ENCODE measurements at places on chromosomes 13 and 19. TPM values are rescaled to one million over a fixed set of nuclear protein-coding genes. Genes with fewer than 3 reads are reported as not detected.

GRCh38 chr13:21361706-21362105 is 97.4 kb downstream of the ZDHHC20 start:
- DNase-seq = no peak

GRCh38 chr13:90956031-90956430 is 391.5 kb upstream of the MIR17HG start:
- DNase-seq = no peak

- DNase-seq = no peak
Observed at GRCh38 chr19:9130965-9131364, 4.2 kb upstream of the OR7G3 start.

GRCh38 chr13:110551284-110551683 is 10.2 kb downstream of the RAB20 start:
- no peak for DNase-seq

- DNase-seq = no peak
Observed at GRCh38 chr13:43441899-43442499, 344.8 kb downstream of the ENOX1 start.

DNA sequence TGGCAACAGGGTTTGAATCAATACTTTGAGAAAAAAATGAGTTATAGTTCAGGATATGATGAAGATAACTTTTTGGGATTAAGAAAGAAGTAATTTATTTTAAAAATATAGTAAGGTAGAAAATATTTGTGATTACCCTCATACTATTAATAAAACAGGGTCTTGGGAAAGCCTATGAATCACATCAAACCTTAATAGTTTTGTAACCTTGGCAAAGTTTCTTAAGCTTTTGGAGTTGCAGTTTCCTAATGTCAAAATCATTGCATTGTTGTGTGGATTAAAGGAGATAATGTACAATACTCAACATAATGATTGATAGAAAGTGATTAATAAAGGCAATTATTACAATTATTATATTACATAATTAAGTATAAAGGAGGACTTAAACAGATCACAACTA is 149.0 kb downstream of the LMO7 start:
- no peak for DNase-seq

DNA sequence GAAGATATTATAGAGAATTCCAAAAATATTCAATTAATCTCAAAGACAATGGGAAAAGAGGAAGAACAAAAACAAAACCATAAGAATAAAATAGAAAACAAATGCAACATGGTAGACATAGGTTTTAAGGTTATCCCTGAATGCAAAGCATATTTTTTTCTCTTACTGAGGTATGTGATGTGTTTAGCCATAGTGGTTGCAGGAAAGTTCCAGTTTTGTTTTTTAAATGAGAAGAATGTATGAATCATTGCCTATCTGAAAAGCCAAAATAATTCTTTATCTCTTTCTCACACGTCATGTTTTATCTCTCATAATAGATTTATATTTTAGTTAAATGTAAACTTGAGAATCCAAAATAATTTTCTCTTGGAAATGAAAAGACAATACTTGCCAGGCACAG is 2591.7 kb upstream of the PCDH20 start:
- no peak for DNase-seq

- no peak for DNase-seq
Observed at GRCh38 chr13:80444240-80445015, 103.5 kb upstream of the SPRY2 start.

- DNase-seq = no peak
Observed at GRCh38 chr13:83332751-83333150, 549.5 kb downstream of the SLITRK1 start.

DNA sequence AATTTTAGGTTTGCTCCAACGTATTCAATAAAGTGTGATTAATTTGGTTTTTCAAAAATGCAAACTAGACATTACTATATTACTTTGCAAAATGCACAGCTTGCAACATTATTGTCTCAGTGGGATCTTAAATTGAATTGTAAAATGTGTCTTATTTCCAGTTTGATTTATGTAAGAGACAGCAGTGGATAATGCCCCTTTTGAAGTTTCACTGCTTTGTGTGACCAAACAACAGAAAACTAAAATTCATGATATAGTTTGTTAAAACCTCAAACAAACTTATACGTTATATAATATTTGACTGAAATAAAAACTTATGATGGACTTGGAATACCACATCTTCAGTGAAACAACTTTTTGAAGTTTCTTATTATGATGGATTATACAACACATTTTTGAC is 279.8 kb downstream of the DACH1 start:
- DNase-seq = no peak

DNA sequence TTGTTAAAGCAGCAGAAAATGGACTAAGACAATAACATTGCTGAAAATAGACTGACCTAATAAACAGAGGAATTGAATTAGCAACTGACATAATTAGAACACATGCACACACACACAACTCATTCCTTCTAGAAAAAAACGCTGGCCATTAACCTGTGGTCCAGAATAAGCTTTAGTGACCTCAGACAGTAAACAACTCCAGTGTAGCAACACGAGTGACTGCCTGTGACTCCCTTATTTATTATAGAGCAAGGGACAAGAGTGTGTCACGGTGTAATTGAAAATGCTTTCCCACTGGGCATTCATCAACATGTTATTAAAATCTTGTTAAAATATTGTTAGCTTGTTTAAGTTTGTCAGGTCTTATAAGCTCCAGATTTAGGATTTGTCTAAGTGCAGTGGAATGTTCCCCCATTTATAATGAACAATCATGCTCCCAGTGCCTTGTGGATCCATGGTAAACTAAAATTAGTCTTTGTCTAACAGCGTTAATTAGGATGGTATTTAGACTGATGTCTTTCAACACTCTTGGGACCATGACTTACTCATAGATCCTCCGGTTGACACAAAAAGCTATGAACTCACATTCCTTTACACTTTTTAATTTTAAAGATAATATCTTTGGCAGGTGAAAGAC is 111.7 kb upstream of the IRS2 start:
- DNase-seq = no peak

- DNase-seq = no peak
Observed at GRCh38 chr19:53332484-53332883, 1.1 kb upstream of the ZNF845 start.

GRCh38 chr13:71860547-71861138 is 6.4 kb downstream of the DACH1 start:
- no peak for DNase-seq

- no peak for DNase-seq
Observed at GRCh38 chr19:33767898-33768413, 28.7 kb upstream of the KCTD15 start.

GRCh38 chr13:90787007-90787406 is 560.5 kb upstream of the MIR17HG start:
- DNase-seq = no peak

GRCh38 chr13:63696055-63696454 is 2280.4 kb upstream of the PCDH20 start:
- no peak for DNase-seq

DNA sequence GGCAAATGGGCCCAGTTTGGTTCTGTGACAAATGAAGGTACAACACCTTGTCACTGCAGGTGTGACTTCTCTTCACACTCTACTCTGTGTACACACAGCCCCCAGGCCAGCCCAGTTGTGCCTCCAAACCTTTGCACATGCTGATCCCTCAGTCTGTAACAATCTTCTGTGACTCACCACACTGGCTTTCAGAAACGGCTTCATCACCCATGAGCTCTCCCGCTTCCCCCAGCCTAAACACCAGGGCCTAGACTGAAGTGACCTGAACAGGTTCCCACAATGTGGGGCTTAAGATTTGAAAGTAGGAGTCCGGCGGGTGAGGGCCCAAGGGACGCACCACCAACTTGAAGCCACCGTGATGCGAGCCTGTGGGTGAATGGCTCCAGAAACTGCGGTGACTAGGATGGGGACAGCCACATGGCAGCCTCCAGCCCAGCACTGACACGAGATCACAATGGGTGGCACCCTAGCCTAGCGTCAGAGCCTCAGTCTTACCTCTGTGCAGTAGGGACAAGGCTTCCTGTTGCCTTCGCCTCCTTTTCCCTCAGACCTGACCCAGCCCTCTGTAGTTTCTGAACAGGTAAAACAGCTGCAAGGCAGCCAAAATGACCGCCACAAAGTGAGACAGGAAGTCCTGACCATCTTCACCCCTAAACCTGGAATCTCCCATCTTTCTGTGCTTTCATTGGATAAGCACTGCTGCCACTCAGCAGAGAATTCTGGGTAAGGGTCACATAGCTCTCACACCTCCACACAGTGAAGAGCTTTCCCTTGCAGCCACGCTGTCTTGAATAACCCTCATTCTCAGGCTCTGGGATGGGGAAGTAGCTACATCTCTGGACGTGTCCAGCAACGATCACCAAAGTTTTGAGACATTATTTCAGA is 34.2 kb upstream of the ZNF599 start:
- no peak for DNase-seq

DNA sequence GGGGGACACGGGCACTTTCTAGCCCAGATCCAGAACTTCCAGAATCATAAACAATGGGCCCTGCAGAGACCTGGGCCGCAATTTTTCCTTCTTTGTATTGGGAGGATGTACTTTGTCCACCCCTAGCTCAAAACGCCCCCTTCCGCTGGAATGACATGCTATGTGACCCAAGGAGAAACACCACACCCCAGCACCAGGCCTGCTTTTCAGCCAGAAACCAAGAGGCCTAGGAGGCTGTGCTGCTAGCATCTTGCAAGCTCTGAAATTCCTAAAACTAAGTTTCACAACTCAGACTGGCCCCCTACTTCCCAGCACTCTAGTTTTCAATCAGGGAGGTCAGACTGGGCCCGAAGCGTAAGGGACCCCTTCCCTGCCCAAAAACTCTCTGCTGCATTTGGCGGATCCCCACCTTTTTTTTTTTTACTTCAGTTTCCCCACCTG is 538 bp downstream of the LSM4 start:
- peak; percentile 72 for DNase-seq

- DNase-seq = no peak
Observed at GRCh38 chr13:76091076-76091475, 454.9 kb downstream of the LMO7 start.

DNA sequence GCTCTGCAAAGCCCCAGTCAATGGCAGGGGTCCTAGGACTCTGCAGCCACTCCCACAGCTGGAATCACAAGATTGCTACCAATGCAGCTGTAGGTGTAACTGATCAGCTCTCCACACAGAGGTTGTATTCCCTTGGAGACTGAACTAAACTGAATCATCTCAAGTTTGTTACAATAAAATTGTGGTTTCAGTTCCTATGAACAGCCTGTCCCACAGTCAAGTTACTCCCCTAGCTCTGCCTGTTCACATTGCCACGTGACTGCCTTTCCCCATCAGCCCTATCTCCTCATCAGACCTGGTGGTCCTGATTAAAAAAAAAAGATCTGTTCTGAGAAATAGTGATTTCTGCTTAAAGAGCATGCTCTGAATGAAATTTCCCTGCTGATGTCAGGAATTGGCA is 287.9 kb upstream of the NBEA start:
- DNase-seq = no peak

- no peak for DNase-seq
Observed at GRCh38 chr13:105735281-105735680, 800.2 kb downstream of the EFNB2 start.

DNA sequence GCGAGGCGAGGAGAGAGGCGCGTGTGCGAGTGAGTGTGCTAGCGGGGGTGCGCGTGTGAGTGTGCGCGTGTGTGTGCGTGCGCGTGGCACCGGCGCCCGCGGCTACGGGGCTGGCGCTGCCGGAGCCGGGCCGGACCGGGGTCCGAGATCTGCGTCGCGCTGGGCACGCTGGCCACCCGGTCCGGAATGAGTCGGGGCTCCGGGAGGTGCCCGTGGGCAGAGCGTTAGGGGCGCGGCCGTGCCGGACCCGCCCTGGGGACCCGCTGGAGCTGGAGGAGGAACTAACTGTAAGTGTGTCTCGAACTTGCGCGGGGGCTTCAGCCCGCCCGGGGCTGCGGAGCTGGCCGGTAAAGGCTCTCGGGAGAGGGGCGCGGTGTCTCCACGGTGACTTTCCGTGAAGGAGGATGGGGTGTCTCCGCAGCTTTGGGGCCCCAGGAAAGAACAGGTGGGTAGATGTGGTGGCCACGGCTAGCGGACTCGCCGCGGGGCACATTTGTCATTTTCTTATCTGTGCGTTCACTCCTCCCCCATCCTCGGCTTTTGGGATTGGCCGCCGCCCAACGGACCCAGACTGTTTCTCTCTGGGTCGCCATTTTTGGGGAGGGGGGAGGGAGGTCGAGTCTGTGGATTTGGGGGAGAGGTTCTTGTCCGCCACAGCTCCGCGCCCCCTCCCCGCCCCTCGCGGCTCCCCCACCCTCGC is 10.1 kb upstream of the SOX1 start:
- no peak for DNase-seq

MRPS31 gene
- total RNA-seq = 24.9 TPM

PSG3 gene
- not detected for total RNA-seq

AZU1 gene
- total RNA-seq = not detected

DNAJB1 gene
- 39.3 TPM for total RNA-seq

LHB gene
- total RNA-seq = not detected

METTL21C gene
- not detected for total RNA-seq

SPHK2 gene
- 5.7 TPM for total RNA-seq

SIGLEC6 gene
- 0.40 TPM for total RNA-seq

CERS1 gene
- total RNA-seq = 0.72 TPM

TUBA3C gene
- total RNA-seq = not detected
